ENCODE measurements at places on chromosomes 6 and 20. TPM values are rescaled to one million over a fixed set of nuclear protein-coding genes. Genes with fewer than 3 reads are reported as not detected.

The UNC93A gene
- total RNA-seq, result not detected

The DZANK1 gene
- total RNA-seq, result 0.64 TPM

The C6orf58 gene
- not detected for total RNA-seq

The SLC4A11 gene
- total RNA-seq, result 3.2 TPM

The CLPSL2 gene
- total RNA-seq, result not detected

DNA sequence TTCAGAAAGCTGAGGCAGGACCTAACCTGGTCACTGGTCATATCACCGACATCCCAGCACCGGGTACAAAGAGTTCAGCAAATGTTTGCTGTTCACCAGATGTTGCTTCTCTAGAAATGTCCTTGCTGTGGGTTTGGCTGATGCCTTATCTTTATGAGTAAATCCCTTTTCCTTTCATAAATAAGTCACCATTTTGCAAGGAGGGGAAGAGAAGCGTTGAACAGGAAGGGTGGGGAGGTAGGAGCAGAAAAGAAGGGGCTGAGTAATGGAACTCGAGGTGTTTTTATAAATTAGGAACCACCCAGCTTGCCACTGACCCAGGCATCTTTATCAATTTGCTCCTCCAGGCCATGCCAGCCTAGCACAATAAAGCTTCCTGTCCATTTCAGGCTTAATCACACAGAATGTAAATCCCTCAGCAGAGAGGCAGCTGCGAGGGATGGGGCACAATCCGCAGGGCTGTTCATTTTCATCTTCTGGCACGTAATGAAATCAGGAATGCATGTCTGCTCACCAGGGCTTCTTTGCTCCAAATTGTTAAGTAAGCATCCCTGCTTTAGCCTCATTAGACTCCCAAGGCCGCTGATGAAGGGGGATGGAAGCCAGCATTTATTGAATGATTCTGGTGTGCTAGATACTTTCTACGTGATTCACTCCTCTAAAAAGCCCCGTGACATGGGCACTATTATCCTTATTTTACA lies 371.9 kb upstream of the CHD6 start:
- DNase-seq, result no peak

- peak; percentile 41 for DNase-seq
Measured at GRCh38 chr20:37911838-37912281, 8.9 kb downstream of the VSTM2L start.

DNA sequence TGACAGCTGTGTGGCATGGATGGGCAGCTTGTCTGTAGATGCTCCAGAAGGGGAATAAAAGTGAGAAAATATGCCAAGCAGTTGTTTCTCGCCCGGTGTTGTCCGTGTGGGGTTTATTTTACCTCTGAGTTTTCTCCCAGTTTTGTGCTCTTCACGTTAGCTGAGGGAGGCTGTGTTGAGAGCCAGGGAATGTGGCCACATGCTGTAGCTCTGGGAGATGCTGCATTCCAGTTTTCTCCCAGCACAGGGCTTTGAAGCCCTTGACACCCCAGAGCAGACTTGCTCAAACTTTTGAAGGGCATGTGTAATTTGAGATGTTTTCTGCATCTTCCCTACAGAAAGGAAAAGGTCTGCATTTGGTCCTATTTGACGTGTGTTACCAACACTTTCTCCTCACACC lies 67.7 kb downstream of the RREB1 start:
- DNase-seq, result no peak

GRCh38 chr20:3710703-3711483 lies 1.5 kb downstream of the SIGLEC1 start:
- no peak for DNase-seq

DNA sequence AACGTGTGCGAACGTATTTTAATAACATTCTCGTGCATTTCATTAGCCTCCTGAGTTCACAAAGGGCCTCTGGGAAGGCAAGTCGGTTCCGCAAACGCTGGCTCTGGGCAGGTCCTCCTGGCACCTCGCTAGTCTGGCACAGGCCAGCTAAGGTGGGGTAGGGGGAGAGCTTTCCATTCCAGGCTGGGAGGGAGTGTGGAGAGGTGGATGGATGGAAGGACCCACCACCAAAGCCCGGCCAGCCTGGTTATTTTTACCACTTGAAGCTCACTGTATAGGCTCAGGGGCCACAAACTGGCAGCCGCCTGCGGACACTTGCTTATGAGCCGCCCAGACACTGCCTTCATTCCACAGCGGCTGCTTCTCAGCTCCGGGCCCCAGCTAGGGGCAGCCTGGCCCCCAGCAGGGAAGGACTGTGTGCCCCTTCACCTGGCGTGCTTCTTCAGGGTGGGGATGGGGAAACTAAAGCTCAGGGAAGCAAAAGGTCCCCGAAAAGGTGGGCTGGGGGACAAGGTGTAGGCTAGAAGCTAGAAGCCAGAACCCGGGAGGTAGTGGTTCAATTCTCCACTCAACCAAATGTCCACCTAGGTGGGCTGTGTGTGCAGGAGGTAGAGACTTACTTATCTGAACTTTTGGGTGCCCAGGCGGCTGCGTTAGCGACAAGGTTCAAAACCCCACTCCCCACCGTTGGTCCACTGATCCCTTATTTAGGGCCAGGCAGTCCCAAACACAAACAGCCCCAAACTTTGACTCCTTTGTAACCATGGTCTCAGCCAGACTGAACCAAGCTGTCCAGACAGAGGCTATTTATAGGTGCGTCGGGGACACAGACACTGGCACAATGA lies 1.7 kb downstream of the PMEPA1 start:
- DNase-seq, result no peak

GRCh38 chr20:34831936-34832335 lies 6.5 kb upstream of the NCOA6 start:
- DNase-seq, result no peak

Data from bronchial epithelial cell (primary cell).